ENCODE measurements at places on chromosomes 4 and X.

GRCh38 chrX:33725535-33726210, 406.4 kb downstream of the FAM47A start:
- DNase-seq = no peak

DNA sequence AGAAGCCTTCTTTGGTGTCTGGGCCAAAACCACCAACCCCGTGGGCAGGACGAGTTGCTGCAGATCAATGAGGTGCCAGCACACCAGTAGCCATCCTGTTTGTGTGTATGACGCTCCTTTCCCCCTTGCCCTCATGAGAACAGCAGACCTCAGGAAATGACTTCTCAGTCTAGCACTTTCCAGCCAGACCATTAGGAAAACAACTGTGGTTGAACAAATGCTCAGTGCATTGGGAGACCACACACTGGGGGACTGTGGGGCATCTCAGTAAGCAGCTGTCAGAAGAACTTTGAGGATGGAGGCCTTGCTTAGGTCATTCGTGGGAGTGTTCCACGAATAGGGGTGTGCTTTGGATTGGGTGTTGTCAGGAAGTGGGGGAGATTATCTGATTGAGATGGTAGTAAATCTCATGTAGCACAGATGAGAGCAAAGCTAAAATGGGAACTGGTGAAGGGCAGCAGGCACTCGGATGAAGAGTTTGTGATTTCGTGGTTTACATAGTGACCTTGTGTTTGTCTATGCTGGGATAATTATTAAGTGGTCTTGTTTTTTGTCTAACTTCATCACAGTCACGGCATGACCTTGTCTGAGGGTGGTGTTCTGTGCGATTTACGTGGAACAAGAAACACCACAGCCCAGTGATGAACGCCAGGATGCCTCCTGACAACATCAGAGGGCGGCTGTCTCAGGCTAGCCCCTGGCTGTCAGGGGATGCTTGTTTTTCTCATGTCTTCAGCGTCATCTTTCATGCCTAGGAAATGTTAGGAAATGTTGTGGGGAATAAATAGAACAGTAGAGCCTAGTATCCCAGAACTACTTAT, 70.1 kb downstream of the USP46 start:
- DNase-seq = peak; percentile 64

- no peak for DNase-seq
Observed at GRCh38 chr4:38152305-38152704, 192.1 kb downstream of the PTTG2 start.

GRCh38 chr4:95071851-95072250, 314.1 kb downstream of the BMPR1B start:
- DNase-seq = no peak

DNA sequence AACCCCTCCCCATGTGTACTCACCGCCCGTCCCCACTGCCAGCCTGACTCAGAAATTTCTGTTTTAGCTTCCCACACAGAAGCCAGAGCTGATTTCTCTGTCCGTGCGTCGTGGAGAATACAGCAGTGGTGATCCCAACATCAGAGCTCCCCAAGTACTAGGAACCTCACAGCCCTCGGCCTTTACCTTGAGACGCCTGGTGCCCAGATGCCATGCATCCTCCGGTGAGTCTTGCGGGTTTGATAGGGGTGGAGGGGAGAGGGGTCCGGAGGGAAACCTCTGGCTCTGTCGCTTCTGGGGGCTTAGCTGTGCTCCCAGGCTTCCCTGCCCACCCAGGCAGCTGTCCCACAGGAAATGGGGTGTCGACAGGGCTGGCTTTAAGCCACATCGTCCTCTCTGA, 2.1 kb downstream of the LOC101059915 start:
- no peak for DNase-seq

GRCh38 chr4:186061921-186062320, 7.0 kb upstream of the TLR3 start:
- DNase-seq = no peak

- no peak for DNase-seq
Observed at GRCh38 chr4:36332023-36332781, 50.8 kb downstream of the DTHD1 start.

- DNase-seq = no peak
Observed at GRCh38 chr4:98202907-98203306, 58.3 kb upstream of the RAP1GDS1 start.

- DNase-seq = no peak
Observed at GRCh38 chrX:96798982-96799381, 84.7 kb upstream of the RPA4 start.

DNA sequence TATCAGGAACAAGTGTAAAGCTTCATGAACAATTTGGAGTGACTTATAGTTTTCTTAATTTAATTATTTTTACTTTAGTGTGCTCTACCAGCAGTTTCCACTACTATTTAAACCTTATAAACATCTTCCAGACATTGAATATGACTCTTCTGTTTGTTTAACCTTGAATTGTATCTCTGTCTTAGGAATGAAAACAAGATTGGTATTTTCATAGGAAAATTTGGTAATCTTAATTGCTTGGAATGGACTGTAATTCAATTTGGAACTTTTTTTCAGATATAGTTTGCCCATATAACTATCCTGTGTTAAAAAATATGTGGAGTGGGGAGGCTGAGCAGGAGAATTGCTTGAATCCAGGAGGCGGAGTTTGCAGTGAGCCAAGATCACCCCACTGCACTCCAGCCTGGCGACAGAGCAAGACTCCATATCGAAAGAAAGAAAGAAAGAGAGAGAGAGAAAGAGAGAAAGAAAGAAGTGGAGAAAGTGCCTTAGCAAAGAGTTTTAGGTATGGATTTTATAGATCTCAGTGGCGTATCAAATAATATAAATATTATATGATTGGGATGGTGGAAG, 242.4 kb downstream of the BMPR1B start:
- DNase-seq = no peak

- no peak for DNase-seq
Observed at GRCh38 chr4:83610729-83611128, 74.8 kb downstream of the GPAT3 start.

GRCh38 chr4:113232194-113232593, 182.7 kb downstream of the ANK2 start:
- no peak for DNase-seq

DNA sequence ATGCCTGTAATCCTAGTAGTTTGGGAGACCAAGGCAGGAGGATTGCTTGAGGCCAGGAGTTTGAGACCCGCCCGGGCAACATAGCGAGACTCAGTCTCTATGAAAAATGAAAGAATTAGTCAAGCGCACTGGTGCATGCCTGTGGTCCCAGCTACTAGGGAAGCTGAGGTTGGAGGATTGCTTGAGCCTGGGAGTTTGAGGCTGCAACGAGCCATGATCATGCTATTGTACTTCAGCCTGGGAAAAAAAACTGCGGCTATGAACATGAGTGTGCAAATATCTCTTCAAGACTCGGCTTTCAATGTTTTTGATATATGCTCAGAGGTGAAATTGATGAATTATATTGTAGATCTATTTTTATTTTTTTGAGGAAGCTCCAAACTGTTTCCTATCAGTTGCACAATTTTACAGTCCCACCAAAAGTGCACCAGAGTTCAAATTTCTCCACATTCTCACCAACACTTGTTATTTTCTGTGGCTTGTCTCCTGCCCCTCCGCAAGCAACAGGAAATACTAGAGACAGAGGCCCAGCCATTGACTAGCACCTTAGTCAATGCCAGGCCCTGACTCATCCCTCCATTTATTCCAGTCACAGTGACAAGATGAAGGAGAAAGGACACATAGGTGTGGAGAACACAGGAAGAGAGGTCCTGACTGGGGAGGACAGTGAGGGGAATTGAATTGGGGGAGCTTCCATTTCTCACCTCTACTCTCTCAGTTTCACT, 33.1 kb upstream of the ZNF41 start:
- DNase-seq = peak; percentile 3

DNA sequence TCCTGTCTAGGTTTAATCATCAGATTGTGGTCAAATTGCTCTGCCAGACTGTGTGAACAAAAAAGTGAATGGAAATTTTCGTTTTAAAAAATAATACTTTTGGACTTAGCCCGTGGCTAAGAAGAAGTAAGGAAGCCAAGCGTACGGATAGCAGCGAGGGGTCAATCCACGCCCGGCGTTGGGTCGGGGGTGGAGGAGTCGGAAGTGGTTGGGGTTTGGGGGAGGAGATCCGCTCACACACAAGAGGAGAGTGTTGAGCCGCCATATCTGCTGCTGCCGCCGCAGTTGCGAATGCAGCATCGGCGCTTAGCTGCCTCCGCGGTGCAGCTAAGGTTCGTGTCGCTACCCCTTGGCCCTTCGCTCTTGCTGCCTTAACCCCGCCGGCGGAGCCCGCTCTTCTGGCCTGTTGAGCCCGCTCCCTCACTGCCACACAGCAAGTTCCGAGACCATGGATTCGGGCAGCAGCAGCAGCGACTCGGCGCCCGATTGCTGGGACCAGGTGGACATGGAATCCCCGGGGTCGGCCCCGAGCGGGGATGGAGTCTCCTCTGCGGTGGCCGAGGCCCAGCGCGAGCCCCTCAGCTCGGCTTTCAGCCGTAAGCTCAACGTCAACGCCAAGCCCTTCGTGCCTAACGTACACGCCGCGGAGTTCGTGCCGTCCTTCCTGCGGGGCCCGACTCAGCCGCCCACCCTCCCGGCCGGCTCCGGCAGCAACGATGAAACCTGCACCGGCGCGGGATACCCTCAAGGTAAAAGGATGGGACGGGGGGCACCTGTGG, at the start of gene GSPT2:
GSPT2 (plus strand) TSS at position 264 of the 779 bp plus-strand sequence; CDS start at position 449, 185 bp downstream.
- DNase-seq = peak; percentile 53

DNA sequence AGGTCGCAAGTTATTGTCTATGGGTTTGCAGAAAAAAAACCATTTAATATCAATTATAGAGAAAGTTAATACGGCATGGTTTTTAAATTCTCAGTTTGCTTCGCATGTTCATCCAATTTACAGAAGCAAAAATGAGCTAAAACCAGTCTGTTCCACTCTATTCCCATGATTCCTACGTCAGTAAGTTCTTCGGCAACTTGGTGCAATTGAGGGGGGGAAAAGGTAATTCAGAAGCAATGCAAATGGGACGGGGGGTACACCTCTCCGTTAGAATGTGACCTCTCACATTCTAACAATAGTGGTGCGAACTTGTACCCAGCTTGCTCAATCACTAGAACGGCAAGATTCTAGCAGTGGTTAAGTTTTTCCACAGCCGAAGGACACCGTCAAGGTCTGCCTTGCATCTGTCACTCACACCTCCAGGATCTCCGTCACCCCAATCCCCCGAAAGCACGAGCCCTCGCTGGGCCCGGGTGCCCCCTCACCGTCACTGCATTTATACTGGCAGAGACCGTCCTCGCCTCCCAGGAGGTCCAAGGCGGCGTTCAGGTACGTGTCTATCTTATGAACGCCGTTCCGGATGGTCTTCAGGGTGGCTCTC, 653 bp downstream of the PLA2G12A start:
- no peak for DNase-seq

DNA sequence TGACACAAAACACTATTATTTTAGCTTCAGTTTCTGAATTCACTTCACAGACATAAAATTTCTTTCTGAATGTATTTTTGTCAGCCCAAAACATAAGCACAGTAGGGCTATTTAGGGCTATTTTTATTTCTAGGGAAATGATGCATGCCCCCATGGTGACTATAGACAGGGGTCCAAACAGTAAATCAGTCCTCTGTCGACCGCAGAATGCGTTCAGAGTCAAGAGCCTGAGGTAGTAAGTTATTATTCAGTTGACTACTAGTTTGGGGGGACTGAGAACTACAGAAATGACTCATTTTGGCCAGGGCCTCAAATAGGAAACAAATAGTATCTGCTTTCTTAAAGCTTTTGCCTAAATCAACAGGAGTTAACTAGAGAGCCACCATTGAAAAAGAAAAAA, 414.4 kb downstream of the AFF2 start:
- DNase-seq = no peak

GRCh38 chr4:174940002-174940401, 21.8 kb downstream of the ADAM29 start:
- DNase-seq = no peak

- DNase-seq = no peak
Observed at GRCh38 chrX:53072418-53073114, 9.6 kb upstream of the TSPYL2 start.

DNA sequence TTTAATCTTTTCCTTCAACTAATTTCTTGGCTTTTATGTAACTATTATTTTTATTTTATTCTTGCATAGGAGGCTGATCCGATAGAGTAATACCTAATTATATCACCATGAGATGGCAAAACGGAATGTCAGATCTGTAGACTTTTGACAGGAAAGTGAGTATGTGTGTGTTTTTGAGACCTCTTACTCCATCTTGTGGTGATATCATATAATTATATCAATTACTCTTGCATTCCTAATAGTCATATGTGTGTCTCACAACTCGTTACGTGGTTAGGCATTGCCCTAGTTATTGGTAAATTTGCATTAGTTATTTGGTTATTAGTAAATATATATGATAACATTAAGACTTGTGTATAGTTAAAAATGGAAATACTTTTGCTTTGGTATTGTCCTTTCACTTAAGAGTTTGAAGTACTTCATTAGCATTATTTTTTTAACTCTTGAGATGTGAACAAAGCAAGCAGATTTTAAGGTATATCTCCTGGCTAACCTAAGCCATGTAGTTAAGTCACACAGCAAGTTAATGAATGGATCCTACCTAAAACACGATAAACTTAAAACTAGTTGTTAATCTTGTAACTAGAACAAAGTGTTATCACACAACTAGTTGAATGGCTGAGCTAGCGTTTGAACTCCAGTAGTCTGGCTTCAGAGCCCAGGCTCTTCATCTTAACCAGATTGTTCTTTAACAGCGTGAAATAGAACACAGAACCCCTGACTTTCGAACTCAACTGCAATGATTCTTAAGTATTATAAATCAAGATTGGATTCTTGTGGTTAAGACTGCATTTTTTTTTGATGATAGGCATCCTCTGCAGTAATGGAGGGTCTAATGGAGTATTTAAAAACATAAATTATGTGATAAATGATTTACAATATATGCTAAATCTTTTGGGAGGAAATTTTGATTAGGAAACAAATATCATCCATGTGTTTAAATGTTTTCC, 67.1 kb downstream of the PGRMC2 start:
- no peak for DNase-seq

DNA sequence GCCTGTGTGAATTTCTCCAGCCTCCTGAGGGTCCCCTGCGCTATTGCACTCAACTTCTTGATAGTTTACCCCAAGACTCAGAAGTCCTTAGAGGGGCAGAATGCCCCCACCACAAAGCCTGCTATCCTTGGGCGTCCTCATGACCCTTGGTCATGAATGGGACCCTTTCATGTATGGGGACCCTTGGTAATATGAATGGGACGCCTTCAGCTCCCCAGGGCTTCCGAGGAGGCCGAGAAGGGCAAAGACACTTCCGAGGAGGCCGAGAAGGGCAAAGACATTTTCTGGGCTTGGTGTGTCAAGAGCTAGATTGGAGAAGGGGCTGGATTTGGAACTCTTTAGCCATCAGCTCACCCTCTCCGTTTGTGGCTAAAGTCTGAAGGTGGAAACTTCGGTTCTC, 8.6 kb downstream of the SHOX start:
- DNase-seq = no peak

- DNase-seq = peak; percentile 72
Observed at GRCh38 chr4:48033825-48034413, 17.3 kb downstream of the NIPAL1 start.

DNA sequence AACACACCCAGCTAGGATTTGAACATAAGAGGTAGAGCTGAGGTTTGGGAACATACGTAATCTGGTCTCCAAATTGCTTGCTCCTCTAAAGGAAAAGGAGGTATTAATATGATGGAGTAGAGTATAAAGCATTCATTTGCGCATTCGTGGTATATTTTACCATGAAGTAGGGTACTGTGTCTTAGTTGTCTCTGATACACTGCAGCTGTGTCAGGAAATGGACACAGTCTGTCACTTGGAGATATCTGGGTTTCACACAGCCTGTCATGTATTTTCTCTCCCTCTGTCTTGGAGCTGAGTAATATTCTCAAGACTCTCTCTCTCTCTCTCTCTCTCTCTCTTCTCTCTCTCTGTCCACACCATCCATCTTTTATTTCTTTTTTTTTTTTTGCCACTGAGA, 274.8 kb upstream of the UGT8 start:
- DNase-seq = no peak

Measured in CD4-positive, alpha-beta T cell treated with Interleukin-2 at 100 ng/mL for 4 hours (primary cell).